ENCODE measurements at places on chromosomes 7 and 10.

DNA sequence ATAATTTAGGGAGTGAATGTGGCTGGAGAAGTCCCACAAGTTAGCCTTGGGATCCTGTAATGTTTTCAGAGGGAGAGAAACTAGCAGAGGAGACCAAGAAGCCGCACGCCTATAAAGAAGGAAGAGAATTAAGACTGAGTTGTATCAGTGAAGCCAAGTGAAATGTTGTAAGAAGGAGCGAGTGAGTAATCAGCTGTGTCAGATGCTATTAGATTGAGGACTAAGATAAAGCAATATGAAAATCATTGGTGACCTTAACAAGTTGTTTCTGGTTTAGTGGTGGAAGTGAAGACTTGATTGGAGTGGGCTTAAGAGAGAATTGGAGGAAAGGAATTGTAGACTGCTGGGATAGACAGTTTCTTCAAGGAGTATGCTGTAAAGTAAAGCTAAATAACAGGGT lies 8.8 kb downstream of the CCSER2 start:
- no peak for DNase-seq

DNA sequence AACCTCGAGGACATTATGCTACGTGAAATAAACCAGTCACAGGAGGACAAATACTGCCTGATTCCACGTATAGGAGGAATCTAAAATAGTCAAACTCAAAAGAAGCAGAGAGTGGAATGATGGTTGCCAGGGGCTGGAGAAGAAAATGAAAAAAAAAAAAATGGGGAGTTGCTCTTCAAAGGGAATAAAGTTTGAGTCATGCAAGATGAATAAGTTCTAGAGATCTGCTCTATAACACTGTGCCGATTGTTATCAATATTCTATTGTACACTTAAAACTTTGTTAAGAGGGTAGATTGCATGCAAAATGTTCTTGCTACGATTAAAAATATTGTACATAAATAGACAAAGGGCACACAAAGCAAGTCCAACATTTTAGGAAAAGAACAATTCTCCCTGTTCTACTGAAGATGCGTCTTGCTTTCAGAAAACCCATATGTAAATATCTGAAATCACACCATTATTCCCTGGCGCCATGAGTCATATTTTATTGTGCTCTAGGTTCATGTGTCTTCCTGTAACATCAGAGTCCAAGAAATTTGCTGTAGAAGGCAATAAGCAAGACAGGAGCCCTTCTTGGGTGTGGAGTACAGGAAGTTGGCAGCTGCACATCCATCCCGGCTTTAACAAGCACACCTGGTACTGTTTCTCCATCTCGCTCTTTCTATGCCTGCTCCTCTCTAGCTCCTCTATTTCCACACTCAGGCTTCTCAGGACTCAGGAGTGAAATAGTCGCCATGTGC lies 145.9 kb downstream of the GFRA1 start:
- no peak for DNase-seq

DNA sequence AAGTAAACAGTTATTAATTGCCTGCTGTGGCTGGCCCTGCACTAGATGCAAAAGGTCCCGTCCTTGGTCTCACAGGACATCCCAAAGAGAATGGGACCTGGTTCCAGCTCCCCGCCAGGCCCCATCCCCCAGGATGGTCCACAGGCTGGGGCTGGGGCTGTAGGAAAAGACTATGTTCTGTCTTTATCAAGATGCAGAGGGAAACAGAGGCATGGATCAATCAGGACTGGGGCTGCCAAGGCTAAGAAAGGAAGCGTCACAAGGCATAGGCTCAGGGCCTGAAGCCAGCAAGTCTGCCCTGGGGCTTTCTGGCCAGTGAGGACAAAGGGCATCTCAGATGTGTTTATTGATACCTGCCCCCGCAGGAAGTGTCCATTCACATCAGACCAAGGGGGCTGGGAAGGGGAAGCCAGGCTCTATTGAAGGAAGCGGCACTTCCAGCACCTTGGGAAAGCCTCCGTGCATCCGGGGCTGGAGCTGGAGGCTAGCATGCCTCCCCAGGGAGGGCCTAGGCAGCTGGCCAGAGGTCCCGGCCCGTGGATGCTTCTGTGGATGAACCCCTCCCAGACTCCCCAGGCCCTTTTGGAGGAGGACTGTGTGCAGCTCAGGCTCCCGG lies 5.8 kb downstream of the VSIR start:
- no peak for DNase-seq

DNA sequence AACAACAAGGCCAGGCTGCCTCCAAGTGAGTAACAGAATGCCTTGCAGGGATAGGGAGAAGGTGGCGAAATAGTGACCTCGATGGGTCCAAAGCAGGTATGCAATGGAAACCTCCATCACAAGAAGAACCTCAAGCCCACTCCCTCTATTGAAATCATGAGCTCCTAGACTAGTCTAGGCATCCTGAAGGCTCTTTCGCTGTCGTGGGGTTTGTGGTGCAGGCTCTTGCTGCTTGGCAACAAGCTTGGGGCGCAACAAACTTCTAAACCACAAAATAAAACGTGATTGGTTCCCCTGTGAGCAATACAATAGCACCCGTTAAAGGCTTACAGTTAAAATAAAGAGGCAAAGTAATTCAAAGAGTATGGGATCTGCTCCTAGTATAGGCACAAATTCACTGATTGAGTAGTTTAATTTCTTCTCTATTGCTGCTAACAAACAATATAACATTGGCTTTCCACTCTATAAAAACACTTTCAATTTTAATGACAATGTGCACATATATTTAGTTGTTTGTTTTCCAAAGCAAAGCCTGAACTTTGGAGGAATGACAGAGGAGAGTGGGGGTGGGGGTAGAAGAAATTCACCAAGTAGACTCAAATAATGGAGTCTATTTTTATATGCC lies 64.1 kb downstream of the C10orf67 start:
- DNase-seq, result no peak

DNA sequence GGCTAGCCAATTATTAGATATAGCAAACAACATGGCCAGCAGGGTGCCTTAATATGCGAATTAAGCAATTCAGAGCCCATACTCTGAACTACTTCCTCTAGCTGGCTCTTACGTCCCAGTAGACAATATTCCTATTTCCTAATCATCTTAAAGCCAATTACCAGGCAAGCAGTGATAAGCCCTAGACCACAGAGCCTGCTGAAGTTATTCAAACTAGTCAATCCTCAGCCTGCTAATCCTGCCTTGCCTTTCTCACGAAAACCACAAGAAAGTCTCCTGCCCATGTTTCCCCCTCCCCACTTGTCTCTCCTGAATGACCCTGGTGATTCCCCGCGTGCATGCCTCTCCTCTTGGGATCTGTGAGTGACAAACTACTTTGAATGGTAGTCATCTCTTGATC lies 86.8 kb upstream of the CACNA2D1 start:
- DNase-seq, result no peak

- DNase-seq, result no peak
Observed at GRCh38 chr7:70622936-70623335, 509.0 kb upstream of the GALNT17 start.

DNA sequence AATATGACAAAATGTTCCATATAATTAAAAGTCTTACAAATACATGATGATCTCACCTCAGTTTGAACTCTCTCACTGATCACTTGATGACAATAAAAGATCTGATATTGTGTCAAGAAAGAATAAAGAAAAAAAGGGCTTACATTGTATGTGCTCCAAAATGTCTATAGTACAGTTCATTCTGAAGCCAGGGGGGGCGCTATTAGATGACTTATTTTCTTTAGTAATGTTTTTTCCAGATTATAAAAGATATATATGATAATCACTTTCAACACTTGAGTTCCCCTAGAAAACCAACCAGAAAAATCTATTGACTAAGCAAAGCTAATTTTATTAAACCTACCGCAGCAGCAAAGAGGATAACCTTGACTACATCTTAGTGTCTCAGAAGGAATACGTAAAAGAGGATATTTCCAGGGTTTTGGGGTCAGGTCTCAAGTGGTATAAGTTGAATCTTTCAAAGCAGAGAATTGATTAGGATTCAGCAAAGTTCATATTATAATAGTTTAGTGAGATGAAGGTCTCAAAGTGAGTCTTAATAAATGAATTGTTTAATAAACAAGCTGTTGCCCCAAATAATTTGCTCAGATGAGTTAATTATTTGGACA lies 55.8 kb downstream of the PTN start:
- no peak for DNase-seq

DNA sequence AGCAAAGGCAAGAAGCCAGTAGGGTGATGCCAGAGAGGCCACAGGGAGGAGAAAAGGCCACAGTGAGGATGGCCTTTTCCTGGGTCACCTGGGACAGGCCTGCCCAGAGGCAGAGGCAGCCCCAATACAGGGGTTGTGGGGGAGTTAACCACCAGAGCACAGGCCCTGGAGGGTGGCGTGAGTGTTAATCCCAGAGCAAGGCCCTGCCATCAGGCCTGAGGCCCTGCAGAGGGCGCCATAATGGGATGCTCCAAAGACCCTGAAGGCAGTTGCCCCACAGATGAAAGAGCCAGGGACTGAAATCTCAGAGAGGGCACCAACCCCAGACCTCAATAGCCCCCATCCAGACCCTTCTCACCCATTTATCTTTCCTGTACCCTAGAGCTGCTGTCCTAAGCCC lies 23.9 kb downstream of the SLC13A4 start:
- DNase-seq, result no peak

DNA sequence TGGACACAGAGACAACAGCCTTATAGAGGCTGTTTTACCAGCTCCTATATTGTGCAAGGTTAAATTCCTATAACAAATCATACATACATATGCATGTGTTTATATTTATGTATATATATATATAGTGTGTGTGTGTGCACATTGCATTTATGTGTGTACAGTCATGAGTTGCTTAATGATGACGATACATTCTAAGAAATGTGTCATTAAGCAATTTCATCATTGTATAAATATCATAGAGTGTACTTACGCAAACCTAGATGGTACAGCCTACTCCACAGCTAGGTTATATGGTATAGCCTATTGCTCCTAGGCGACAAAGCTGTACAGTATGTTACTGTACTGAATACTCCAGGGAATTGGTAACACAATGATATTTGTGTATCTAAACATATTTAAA lies 30.1 kb upstream of the TNKS2 start:
- DNase-seq, result peak; percentile 26

DNA sequence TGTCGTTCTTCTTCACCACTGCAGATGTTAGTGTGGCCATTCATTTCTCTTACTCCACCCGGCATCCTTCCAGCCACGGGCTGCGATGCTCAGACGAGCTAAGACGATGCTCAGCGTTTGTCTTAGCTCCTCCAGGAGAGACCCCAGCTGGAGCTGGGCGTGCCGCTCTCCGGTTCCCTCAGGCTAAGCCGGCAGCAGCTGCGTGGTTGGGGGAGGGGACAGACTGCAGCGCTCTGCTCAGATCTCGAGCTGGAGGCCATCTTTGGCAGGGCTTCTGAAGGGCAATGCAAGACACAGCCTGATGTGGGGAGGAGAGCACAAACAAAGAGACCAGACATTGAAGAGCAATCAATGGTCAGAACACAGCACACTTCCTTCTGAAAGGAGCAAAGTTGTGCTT lies 4.8 kb downstream of the INA start:
- no peak for DNase-seq

DNA sequence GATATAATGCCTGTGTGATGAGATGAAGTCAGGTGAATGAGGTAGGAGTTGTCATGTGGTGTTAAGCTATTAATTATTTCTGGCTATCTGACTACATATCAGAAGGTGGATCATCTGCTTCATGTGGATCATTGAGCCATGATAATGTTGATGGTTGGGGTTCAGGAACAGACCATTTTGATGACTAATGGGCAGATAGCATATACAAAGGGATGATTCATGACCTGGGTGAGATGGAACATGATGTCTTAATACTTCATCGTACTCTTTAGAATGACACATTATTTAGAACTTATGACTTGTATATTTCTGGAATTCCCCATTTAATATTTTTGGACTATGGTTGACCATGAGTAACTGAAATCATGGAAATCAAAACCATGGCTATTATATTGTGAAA lies 155.1 kb downstream of the OR13A1 start:
- no peak for DNase-seq

GRCh38 chr10:78552261-78552811 lies 516.4 kb upstream of the ZMIZ1 start:
- DNase-seq, result no peak

DNA sequence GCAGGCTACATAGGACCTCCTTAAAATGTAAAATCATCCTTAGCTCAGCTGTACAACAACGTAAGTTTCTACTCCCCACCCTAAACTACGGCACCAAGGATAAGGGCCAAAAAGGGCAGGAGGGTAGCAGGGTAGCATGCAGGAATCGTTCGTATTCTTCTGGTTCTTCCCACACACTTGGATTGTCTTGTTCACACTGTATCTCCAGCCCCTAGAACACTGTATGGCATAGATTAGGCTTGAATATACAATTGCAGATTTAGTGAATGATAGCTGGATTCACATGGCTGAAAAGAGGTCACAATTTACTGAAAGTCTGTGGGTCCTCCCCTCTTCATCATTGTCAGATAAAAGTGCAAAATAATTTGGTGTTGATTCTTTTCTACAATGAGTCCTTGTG lies 28.2 kb upstream of the PRKAR2B start:
- DNase-seq, result no peak

DNA sequence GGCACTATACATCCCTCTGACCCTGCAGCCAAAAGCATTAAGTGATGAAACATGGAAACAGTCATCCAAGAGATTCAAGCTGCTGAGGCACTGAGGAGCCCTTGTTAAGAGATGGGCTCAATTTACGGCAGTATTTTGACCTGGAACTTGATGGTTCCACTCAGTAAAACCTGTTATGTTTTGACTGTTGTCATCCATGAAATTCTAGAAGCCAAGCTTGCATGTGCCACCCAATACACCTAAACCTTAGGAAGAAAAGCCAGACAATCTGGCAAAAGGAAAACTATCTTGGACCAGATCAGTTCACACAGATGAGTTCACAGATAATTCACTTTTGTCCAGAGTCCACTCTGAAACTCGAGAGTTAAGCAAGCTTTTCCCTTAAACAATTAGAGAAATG lies 53.2 kb downstream of the ICA1 start:
- no peak for DNase-seq

- peak; percentile 78 for DNase-seq
Observed at GRCh38 chr10:6473901-6474370, 106.1 kb downstream of the PRKCQ start.

DNA sequence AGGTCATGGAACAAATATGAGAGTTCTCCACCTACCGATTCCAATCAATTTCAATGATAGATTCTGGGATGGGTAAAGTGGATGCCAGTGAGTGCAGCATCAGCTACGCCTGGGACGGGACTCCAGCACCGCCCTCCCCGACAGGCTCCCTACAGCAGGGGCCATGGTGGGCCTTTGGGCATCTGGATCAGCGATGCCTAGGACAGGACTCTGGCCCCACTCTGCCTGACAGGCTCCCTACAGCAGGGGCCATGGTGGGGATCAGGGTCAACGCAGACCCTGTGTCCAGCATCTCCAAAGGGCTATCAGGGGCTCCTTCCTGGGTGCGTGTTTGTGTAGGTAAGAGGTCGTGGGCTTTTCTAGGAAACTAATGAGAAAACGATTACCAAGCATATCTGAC lies 111.2 kb upstream of the TCERG1L start:
- DNase-seq, result no peak

- peak; percentile 1 for DNase-seq
Observed at GRCh38 chr7:18086165-18087025, 58.7 kb upstream of the PRPS1L1 start.

- no peak for DNase-seq
Observed at GRCh38 chr7:70512761-70513160, 619.2 kb upstream of the GALNT17 start.
